ENCODE measurements at places on chromosomes 2 and 18.

GRCh38 chr2:62956651-62957050 lies 94.0 kb upstream of the OTX1 start:
- DNase-seq, result no peak

GRCh38 chr2:100820523-100821254 lies 750 bp downstream of the NPAS2 start:
- DNase-seq, result no peak

GRCh38 chr2:201467666-201468065 lies 16.1 kb downstream of the STRADB start:
- DNase-seq, result no peak

GRCh38 chr2:219596954-219597551 lies 604 bp upstream of the STK11IP start:
- no peak for DNase-seq

GRCh38 chr2:203914546-203915182 lies 21.9 kb upstream of the ICOS start:
- no peak for DNase-seq

DNA sequence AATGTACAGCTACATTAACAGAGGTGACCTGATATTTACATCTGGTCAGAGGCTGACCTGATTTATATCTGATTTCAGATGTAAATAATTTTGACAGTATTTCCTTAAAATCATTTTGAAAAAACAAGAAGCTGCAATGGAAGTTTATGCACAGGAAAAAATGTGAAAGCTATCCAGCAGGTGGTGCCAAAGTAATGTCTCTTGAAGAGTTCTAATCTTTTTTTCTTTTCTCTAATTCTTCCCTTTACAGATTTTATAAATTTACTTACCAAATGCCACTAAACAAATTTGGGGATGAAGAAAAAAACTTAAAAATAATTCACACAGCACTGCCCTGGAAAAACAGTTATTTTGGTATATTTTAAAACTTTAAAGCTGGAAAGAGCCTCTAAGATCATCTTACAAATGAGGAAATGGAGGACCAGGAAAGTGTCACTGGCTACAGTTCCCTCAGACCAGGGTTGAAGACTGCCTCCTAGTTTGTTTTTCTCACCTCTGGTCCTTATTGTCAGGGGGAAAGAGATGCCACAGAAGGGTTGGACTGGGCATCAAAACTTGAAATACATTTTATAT lies 16.4 kb upstream of the FBLN7 start:
- no peak for DNase-seq

GRCh38 chr2:88227446-88227845 lies 57.3 kb downstream of the THNSL2 start:
- no peak for DNase-seq

- DNase-seq, result no peak
Measured at GRCh38 chr18:65938592-65939372, 188.0 kb downstream of the CDH7 start.

DNA sequence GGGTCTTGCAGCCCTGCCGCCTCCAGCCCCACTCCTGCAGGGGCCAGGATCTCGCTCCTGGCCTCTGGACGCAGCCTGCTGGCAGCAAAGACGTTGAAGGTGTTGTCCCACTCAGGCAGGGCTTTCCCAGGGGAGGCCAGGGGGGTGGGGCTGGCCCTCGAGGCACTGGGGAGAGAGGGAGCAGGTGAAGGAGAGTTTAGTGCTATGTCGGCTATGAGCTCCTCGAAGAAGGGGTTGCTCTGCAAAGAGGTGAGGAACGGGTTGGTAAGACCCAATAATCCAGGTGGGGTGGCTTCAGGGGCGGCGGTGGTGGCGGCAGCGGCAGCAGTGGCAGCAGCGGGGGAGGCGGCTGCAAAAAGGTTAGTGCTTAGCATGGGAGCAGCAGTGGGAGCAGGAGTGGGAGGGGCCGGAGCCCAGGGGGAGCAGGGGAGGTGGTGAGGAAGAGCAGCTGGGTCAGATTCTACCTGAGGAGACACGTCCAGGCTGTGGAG lies 9.7 kb upstream of the SFXN5 start:
- DNase-seq, result no peak

DNA sequence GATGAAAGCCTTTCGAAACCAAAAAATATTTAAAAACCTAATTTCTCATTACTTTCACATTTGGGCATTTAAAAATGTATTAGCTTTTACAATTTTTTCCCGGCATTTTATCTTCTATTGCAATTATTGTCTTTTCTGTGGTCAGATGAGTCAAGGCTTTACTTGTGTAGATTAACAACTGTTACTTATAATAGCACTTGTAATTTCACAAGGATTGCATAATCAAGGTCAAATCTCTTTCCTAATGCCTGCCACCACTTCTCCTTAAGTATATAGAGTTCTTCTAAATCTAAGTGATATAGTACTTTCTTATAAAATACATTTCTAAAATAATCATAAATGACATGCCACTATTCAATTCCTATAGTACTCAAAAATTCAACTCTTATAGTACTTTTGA lies 67.2 kb downstream of the SLC8A1 start:
- no peak for DNase-seq

- DNase-seq, result no peak
Measured at GRCh38 chr18:25042641-25043051, 309.3 kb downstream of the ZNF521 start.

DNA sequence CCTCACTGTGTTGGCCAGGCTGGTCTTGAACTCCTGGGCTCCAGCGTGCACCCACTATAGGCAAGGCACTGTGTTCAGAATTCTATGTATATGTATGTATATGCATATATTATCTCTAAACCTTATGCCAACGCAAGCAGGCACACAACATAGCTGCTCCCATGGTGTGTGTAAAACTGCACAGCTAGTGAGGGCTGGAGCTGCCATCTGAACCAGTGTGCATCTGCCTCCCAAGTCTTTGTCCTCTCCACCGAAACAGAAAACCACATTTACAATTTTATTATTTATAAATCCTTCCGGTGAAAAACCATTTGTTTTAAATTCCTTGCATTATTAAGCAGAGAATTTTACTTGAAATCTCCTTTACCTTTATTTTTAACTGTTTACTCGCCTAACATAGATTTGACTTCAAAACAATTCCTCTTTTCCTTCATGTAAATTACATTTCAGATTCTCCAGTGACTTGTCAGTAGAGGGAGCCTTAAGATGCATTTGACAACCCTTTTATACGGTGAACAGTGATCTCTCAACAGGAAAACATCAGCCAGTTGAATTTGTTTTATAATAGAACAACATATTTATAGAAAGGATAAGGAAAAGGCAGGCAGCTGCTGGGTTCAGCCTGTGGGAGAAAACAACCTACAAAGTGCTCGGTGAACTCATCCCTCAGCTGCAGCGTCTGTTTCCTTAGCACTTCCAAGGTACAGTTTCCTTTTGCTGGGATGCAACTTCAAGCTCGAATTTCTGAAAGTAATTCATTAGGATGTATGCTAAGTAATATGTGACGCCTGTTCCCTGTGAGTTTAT lies 101.2 kb downstream of the MYT1L start:
- no peak for DNase-seq

DNA sequence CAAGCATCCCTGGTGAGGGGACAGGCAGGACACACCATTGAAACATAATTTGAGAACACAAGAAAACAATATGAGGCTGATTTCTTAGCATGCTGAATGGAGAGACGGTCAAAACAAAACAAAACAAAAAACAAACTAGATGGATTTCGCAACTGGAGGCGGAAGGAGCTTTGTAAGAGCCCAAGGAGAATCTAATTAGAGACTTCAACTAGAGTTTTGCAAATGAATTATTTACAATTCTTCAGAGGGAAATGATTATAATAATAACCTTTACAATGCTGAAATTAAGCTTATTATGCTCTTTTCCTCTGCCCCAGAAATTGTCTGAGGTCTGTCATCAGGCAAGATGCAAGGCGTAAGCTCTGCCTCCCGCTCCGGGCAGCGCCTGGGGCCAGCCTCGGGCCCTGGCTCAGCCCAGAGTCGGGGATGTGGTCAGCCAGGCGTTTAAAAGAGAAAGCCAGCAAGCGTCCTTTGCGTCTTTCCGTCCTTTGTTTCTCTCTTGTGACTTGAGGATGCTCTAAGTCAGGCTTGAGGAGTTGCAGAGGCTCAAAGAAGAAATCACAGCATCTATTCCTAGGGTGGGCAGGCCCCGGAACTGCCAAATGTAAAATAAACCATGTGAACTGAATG lies 139.6 kb downstream of the TWIST2 start:
- DNase-seq, result no peak

- no peak for DNase-seq
Measured at GRCh38 chr2:19462256-19462645, 103.8 kb upstream of the OSR1 start.

DNA sequence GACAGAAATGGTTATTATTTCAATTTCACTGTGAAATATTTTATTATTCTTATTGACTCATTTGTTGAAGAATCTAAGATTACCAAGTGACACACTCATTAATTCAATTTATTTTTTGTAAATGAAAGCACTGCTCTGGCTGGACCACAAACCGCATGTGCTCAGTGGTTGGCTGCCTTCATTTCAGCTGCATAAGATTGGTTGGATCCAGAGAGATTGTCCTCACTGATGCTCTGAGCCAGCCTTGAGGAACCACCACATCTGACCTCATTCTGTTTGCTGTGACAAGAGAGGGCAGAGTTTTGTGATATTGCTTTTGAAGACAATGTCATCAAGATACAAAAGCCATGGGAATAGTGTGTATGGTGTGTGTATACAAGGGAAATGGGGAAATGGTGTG lies 192.1 kb downstream of the CYRIA start:
- no peak for DNase-seq

All from activated CD4-positive, CD25-positive, alpha-beta regulatory T cell treated with anti-CD3 and anti-CD28 coated beads, Interleukin-2, amount 50 U/mL, for 72 hours (primary cell).